ENCODE measurements at places on chromosomes 4 and X. TPM values are rescaled to one million over a fixed set of nuclear protein-coding genes. Genes with fewer than 3 reads are reported as not detected.

GRCh38 chrX:71067712-71068043, 456 bp downstream of the SNX12 start:
- DNase-seq, result no peak

CWH43 gene
- 25.1 TPM for total RNA-seq

- no peak for DNase-seq
These were observed 59.7 kb upstream of the BEX4 start for GRCh38 chrX:103155201-103155600.

GAGE2A gene
- not detected for total RNA-seq

DNA sequence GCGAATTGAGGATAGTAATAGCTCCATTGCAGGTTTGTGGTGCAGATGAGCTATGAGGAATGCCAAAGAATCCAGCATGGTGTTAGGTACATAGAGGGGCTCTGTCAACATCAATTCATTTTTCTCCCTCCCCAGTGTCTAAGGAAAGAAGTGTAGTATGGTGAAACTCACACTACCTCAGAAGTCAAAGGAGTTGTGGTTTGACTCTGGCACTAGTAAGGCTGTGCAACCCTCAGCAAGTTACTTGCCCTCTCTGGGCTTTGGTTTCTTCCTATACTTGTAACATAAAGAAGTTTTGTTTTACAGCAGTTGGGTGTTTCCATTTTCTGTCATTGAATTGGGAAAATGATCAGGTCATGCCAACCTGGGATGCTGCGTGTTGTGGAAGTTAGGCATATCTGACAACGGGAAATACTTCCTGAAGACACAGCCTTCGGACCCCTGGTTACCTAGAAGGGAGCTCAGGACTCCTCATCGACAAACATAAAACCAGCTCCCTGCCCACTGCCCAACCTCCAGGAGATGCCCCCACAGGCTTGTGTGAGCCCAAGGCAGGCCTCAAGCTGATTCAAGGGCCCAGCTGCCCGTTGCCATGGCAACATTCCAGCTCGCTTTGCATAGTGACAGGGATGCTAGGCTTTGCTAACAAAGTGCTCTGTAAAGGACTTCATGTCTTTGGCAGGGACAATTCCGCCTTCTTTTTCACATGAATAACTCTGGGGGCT, 71.4 kb downstream of the RTL5 start:
- no peak for DNase-seq

HPSE gene
- 3.9 TPM for total RNA-seq

XPNPEP2 gene
- total RNA-seq, result 4.1 TPM

RHOXF2B gene
- total RNA-seq, result not detected

- no peak for DNase-seq
These were observed 196.8 kb upstream of the FSTL5 start for GRCh38 chr4:162360369-162361149.
